ENCODE measurements at places on chromosomes 11 and 22.

- peak; percentile 97 for DNase-seq
Observed at GRCh38 chr11:65833297-65834030, at the start of gene SNX32. TSS of gene SNX32 (plus strand) at chr11:65833963. CDS start at chr11:65834066, 103 bp downstream.

- DNase-seq, result no peak
Observed at GRCh38 chr22:25039754-25040153, 87.2 kb downstream of the KIAA1671 start.

DNA sequence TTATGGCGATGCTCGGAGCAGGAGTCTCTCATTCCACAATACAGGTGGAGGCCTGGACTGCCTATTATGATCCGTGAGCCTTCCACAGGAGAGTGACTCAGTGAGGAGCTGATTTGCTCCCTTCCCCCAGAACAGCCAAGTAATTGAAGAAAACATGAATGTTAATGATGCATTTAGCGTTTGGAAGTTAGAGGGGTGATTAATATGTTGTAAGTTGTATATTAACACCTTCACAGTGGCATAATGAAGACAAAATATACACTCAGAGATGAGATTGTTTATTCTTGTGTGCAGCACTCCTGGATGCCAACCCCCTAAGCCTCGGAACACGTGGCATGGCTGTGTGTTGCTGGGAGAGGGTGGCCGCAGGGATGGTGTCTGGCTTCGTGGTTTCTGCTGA lies 98.6 kb downstream of the GRIK4 start:
- no peak for DNase-seq

- DNase-seq, result no peak
Observed at GRCh38 chr22:24688256-24688655, 85.3 kb downstream of the GGT1 start.

DNA sequence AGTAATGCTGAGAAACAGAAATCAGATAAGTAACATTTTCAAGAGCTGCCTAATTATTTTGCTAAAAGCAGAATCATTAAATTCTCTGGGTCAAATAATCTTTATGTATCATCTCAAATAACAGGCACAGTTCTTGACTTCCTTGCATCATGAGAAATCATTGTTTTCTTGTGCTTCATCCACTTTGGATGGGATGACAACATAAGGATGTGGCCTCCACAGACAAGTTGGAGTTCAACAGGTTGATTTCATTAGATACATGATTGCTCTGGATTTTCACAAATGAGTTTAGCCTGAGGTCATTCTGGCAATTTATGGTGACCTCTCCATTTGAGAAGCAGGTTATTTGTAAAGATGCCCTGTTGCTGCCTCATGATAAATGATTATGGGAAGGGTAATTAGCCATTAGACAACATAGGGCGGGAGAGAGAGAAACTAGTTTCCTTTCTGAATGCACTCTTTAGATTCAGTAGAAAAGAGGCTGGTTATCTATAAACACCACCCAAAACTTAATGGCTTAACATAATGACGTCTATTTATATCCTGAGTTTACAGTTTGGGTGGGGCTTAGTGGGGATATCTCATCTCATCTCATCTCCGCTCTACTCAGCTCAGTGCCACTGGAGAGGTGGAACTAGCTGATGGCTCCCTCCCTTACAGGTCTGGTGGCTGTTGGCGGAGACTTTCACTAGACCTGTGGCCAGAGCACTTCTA lies 35.0 kb upstream of the ADORA2A start:
- DNase-seq, result no peak

GRCh38 chr11:36741515-36741914 lies 143.5 kb upstream of the RAG2 start:
- no peak for DNase-seq

GRCh38 chr11:7079545-7080135 lies 9.2 kb upstream of the RBMXL2 start:
- DNase-seq, result no peak

- DNase-seq, result peak; percentile 1
Observed at GRCh38 chr11:2790568-2790921, 90.8 kb upstream of the KCNQ1OT1 start.

DNA sequence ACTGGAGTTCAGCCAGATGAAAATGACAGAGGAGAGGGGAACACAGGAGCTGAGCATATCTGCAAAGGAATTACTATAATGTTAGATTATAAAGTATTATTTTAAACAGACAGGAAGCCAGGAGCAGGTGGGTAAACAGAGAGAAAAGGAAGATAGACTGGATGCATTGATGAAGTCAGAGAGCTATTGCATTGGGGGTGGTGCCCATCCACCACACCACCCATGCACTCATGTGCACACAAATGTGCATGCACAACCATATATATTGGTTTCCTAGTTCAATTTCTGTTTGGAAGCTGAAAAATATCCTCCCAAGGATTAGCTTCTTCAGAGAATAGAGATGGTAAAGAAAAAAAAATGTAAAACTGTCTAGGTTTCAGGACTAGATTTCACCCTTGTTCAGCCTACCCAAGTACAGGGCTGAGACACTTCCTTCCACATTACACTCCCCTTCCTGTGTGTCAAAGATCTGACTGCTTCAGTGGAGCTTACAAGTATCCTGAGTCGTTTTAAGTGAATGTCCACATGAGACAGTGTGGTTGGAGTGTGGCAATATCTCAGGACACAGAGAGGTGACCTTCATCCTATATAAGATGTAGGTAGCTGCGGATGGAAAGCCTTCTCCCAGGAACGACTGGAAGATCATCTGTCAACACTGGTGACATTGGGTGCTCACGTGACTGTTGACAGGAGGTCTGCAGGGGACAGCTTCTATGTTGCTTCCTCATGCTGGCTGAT lies 12.2 kb upstream of the SMPD1 start:
- no peak for DNase-seq

DNA sequence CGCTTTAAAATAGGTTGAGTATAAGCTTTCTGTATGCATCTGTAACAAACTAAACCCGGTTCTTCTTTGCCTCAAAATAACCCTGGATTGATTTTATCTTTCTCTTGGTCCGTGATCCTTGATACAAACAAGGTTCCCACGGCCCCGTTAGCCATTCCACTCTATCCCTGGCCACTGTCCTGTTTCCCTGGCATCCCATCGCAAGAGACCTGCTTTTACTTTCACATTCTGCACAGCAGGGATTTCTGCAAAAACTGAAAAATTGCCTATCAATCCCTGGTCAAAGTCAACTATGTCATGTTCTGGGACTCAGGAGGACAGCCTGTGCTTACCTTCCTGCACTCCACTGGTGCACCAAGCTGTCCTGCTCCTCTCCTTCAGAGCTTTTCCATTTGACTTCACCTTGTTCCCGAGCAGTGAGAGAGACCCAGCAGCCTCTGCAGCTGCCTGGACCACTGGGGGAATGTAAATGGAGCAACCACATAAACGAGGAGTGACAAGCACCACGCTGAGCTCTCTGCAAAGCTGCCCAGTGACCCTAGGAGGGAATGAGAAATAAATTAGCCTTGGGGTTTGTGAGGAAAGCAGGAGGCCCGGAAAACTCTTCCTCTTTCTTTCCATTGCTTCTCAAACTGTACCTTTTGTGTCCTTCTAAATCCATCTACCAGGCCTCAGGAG lies 175.9 kb downstream of the NTM start:
- no peak for DNase-seq

- DNase-seq, result no peak
Observed at GRCh38 chr22:38657045-38657909, 839 bp downstream of the CBY1 start.

GRCh38 chr11:94866231-94866822 lies 98.2 kb downstream of the AMOTL1 start:
- DNase-seq, result no peak

GRCh38 chr11:130344841-130345240 lies 30.1 kb upstream of the ZBTB44 start:
- DNase-seq, result no peak

DNA sequence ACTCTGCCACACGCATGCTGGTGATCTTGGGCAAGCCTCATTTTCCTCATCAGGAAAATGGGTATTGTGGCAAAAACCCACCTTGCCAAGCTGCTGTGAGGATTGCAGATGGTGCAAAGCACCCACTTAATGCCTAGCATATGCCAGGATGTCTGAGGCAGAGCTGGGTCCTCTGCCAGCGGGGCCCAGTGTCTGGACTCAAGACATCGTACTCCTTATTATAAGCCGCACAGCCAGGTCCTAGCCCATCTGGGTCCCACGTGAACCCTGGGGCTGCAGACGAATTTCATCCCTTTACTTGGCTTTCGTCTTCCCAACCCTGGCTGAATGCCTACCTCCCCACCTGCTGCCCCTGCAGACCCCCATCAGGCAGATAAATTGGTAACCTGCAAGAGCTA lies 34.5 kb upstream of the ALX4 start:
- no peak for DNase-seq

DNA sequence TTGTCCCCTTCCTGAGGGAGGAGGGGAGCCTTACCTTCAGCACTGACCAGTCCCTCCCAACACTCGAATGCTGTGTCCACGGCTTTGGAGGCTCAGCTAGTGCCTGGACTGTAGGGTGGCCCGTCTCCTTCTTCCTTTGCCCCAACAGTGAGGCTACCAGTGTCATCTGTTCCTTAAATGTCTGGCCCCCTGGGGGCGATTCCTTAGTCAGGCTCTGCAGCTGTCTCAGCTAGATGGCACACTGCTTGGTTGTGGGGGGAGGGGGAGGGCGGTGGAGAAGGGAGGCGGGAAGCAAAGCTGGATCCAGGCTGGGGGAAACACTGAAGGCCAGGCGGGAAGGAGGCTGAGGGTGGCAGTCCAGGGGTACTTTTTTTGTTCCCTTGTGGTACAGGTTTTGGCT lies at the start of gene IGSF22:
Gene IGSF22 (minus strand): TSS at position 149 of the 400 bp plus-strand sequence. CDS start 1,952 bp downstream, outside the sequence.
- DNase-seq, result no peak

DNA sequence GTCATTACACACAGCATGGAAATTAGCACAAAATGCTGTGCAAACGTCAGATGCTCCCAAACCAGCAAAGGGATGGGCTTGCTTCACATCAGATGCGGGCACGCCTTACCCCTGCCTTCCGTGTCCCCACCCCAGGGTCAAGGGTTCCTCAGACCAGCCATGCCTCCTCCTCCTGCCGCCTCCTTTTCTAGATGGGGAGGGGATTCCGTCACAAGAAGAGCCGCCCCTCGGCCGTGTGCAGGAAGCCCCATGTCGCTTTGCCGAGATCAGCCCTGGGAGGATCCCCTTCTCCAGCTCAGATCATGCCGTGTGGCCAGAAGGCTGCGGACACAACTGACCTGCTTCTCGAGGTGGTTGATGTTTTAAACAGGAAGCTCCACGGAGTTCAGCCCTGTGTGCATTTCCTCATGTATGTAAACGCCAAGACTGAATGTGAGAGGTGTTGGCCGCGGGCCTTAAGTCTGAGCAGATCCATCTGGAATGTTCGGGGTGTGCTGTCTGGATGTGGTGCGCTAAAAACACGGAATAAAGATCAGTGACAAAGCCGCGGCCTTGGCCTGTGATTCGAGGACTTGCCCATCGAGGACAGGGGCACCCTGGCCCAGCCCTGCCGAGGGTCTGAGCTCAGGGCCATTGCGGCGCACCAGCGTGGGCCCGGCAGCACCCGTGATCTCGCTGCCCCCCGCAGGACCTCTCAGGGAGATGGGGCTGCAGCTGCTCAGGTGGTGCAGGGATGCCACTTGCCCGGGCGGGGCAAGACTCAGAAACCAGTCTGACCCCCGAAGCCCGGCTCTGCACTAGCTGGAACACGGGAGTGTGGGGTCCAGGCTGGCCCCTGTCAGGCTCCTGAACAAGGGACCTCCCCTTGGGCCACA lies 412.9 kb downstream of the TBC1D22A start:
- peak; percentile 30 for DNase-seq

DNA sequence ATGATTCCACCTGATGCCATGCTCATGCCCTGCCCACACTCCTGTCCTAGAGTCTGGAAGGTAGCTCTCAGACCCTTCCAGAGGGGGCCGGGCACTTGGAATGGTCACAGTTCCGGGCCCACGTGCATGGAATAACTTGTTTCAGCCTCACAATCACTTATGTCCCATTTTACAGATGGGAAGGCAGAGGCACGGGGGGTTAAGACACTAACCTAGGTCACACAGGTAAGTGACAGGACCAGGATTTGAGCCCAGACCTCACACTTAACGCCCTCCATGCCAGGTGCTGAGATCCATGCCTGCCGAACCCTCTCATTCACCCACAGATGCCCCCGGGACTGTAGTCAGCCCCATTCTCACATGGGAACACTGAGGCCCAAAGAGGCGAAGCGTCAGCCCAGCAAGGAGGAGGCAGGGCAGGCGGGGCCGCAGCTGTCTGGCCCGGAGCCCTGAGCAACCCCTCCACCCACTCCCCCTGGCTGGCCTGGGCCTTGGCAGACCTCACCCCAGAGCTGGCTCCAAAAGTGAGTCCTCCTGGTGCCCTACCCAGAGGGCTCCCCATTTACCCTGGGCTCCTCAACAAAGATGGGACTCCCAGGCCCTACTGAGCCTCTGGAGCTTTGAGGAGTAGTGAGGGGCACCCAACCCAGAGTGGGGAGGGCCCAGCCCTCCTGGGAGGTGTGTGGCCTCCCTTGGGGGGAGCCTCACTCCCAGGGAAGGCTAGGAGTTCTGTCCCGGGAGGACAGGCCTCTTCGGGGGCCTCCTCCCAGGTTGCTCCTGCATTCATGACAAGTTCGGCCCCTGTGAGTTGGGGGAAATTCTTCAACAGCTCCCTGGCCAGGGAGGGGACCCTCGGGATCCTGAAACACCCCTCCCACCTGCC lies 2.4 kb upstream of the ALDH3B1 start:
- no peak for DNase-seq

- DNase-seq, result peak; percentile 19
Observed at GRCh38 chr11:70078095-70078780, at the start of gene ANO1. TSS of gene ANO1 (plus strand) at chr11:70078317. CDS start at chr11:70078607, 290 bp downstream.

GRCh38 chr11:46534711-46535110 lies 59.1 kb downstream of the AMBRA1 start:
- no peak for DNase-seq

- no peak for DNase-seq
Observed at GRCh38 chr11:78635814-78636506, 61.3 kb upstream of the NARS2 start.

DNA sequence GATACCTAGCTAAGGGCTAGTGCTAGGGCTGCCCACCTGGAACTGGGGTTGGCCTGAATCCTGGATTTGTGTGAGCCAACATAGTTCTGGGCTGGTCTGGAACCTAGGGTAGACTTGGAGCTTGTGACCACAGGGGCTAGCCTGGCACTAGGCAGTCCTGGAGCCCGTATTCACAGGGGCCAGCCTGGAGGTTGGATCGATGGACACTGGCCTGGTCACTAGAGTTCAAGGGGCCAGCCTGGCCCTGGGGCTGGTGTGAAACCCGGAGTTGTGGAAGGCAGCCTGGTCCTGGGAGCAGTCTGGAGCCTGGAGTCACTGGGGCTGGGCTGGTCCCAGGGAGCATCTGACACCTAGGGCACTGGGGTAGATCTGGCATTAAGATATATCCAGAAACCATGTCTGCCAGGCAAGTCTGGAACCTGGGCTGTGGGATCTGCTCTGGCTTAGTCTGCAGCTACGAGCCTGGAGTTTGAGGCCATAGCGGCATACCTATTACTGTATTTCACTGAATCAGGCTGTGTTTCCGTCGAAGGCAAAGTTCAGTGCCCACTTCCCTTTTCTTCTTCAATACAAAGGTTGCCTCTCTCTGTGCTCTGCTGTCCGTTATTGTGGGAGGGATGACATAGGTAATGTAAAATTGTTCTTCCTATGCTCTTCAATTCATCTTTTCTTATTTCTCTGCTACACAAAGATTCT lies 9.1 kb upstream of the GLYATL1B start:
- DNase-seq, result no peak

- no peak for DNase-seq
Observed at GRCh38 chr11:74672956-74673692, 58.1 kb downstream of the CHRDL2 start.

- no peak for DNase-seq
Observed at GRCh38 chr11:96622026-96622634, 232.3 kb downstream of the JRKL start.

All from dorsolateral prefrontal cortex (tissue), 122 donors.